ENCODE measurements at places on chromosomes 3 and 15.
A peak's percentile ranks its signal among the peaks of the same experiment; 100 is the strongest.

DNA sequence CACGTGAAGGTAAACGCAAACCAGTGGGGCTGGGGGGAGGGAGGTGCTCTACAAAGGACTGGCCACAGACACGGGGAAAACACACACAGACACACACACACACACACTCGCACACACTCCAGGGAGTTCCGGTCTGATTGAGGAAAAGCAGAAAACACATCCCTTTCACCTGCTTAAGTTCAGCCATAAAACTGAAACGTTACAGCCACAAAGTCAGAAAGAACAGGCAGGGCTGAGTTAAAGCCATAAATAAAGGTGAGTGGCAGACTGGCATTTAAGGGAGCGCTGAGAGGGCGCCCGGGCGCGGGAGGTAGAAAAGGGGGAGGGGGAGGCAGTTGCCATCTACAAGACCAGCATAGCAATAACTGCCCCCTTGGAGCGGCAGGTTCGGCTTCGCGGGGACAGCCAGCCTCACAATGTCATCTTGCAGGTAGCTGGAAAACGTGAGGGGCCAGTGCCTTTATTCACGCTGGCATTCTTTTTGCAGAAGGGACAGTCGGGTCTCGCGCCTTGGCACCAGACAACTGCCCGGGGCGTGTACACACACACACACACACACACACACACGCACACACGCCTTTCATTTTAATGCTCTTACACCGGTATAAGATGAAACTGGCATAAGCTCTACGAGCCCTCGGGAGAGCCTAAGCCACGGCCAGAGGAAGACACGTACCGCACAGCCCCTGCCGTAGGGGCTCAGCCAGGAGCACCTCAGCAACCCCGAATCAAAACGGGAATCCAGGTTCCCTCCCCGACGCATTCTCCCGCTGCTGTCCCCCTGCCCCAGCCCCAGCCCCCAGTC, 866 bp downstream of the TNIK start:
- DNase-seq, result peak; percentile 65

DNA sequence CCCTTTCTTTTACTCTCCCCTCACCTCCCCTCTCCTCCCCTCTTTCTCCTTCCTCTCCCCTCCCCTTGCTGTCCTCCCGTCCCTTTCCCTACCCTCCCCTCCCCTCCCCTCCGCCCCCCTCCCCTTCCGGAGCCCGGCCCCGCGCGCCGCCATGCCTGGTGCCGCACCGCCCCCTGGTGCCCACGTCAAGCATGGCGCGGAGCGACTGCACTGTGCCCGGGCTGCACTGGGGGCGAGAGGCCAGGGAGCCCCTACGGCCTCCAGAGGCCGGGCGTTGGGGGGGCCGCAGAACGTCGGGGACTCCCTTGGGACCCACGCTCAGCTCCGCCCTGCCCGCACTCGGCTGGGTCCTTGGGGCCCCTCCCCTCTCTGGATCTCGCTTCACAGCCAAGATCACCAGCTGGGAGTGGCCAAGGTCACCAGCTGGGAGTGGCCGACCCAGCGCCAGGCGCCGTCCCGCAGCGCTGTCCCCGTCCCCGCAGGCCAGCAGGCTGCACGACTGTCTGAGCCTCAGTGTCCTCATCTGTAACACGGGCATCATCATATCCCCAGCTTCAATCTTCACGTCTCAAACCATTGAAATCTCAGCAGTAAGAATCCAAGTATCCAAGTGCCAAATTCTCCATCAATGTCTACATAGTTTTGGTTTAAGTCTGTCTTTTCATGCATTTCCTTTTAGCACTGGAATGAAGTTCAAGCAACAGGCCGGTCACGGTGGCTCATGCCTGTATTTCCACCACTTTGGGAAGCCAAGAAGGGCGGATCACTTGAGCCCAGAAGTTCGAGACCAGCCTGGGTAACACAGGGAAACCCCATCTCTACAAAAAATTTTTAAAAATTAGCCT, 42.5 kb downstream of the TPRA1 start:
- DNase-seq, result peak; percentile 65

- peak; percentile 52 for DNase-seq
These were observed 30.4 kb upstream of the ALDH1A3 start for GRCh38 chr15:100849021-100849854.

- DNase-seq, result peak; percentile 9
These were observed 16.0 kb upstream of the CPEB1 start for GRCh38 chr15:82663186-82663600.

GRCh38 chr3:74532446-74532845, 82.0 kb downstream of the CNTN3 start:
- no peak for DNase-seq

DNA sequence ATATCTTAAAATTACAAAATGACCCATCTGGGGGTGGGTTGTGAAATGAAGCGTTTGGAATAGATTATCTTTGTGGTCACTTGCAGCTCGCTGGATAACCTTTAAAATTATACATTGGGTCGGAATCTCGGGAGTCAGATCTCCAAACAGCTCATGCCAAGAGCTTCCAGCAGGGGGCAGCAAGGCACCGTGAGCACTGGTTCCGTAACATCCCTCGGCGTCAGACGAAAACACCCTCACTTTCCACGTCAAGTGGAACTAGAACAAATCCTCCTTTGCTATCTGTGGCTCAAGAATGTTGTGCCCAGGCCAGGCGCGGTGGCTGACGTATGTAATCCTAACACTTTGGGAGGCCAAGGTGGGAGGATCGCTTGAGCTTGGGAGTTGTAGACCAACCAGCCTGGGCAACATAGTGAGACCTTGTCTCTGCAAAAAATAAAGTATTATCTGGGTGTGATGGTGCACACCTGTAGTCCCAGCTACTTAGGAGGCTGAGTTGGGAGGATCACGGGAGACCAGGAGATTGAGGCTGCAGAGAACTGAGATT, 31.1 kb downstream of the UMPS start:
- peak; percentile 46 for DNase-seq

GRCh38 chr15:83914906-83915305, 261.0 kb downstream of the ADAMTSL3 start:
- DNase-seq, result no peak

DNA sequence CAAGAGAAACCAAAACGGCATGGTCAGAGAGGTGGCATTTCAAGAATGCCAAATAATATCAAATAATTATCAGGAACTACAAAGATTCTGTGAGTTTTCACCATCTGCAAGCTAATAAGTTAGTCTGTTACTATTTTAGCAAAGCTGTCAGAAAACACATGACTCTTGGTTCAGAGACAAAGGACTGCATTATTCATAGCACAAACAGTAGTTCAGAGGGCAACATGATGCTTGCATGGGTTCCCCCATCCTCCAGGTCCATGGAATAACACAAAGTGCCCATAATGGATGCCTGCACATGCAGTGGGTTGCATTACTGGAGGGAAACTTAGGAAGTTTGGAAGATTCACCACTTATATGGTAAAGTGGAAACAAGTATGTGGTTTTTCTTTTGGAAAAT, 228.8 kb upstream of the ALCAM start:
- DNase-seq, result no peak

DNA sequence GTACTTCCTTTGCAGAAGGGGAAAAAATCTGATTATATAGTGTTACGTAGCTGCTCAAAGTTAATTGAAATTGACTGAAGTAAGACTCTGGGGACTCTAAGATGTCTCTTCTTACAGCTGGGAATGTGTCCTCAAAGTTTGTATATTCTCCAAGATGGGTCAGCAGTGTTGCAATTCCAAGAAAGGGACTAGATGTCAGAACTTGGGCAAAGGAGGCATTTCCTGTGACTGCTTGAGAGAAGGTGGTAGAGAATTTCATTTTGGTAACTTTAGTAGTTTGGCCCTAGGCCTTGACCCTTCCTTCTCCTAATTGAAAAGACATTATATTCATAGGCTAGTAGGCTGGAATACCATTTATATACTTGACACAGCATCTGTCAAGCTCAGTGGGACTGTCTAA, 33.9 kb downstream of the PTPRG start:
- DNase-seq, result no peak

- DNase-seq, result no peak
These were observed 44.7 kb upstream of the PLCL2 start for GRCh38 chr3:16840101-16840424.

- no peak for DNase-seq
These were observed 42.1 kb upstream of the TSPAN3 start for GRCh38 chr15:77112838-77113504.

GRCh38 chr3:43862470-43862869, 171.7 kb downstream of the ABHD5 start:
- DNase-seq, result no peak

DNA sequence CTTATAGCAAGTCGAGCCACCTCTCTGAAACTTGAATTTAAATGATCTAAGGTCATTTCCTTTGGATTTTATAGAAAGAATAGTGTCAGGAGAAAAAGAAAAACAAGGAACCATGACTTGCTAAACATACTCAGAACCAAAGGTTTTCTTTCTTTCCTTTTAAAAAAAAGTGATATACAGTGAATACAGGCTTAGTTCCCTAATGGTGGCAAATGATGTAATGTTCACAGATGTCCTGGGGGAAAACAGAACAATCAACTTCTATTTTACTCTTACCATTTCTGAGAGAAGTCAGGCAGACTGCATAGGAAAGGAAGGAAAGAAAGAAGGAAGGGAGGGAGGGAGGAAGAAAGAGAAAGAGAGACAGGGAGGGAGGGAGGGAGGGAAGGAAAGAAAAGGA, 56.5 kb downstream of the ST6GAL1 start:
- DNase-seq, result no peak

DNA sequence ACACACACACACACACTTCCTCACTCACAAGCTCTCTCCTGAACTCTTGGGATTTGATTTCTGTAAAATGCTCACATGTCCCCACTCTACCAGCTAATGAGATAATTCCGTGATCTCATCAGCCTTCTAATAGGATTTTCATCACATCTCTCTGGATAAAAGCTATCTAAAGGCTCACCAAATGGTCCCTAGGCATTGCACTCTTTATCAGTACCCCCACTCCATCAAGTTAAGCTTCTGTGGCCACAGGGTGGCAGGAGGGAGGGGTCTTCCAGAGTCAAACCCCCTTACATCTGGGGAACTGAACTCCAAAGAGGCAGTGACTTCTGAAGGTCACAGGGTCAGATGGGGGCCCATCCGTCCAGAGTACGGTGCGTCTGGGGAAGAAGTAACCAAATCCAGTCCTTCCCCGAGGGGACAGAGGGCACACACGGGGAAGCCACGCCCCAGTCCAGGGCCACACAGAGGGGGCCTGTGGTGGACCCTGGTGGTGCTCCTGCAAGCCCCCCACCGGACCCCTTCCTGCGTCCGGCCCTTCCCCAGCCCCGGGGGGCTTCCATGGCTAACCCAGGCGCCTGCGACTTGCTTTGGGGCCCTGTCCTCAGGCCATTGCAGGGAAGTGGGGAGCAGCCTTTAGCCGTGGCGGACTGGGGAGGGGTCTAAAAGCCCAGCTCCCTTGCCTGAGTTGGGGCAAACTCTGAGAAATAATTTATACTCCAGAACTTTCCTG, 25.5 kb downstream of the CPN2 start:
- DNase-seq, result no peak

DNA sequence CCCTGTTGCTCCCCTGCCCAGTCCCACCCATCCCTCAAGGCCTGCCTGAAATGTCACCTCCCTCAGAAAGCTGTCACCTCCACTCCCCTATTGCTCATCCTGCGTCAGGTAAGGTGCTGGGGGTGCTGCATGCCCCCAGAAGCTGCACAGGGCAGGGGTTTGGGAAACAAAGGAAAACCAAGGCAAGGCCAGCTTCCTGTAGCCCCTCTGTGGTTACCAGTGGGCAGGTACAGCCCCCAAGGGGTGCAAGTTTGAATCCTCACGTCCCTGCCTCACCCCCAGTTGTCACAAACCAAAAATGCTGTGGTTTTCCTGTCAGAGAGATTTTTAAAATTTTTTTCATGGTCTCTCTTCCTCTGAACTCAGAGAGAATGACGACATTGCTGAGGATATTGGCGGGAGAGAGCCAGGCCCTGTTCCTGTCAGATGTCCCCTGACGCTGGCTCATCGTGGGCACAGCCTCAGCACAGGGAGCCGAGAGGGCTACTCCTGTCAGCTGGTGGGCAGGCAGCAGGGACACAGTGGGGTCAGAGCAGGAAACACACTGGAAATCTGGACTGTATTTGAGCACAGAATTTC, 27.0 kb downstream of the PSTPIP1 start:
- peak; percentile 57 for DNase-seq

- DNase-seq, result no peak
These were observed 626.4 kb upstream of the ZNF385D start for GRCh38 chr3:22377421-22377820.

GRCh38 chr15:89136818-89137772, 48.8 kb downstream of the ABHD2 start:
- no peak for DNase-seq

DNA sequence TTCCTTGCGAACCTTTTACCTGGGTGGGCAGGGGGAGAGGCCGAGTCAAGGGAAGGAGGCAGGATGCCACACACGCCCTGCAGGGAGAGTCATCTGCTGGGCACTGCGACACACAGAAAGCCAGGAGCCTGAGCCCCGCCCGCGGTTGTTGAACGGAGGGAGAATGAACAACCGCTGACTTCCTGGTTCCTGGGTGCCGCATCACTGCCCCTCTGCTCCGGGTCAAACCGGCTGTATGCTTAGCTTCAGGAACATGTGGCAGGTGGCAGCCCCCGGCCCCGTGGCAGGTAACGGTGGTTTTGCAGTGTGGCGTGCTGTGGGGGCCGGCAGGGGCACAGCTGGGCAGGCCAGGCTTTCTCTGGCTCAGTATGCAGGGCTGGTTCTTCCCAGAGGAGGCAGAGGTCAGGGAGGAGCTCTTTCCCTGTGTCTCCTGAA, 33.4 kb downstream of the APBA2 start:
- no peak for DNase-seq

- no peak for DNase-seq
These were observed 12.8 kb upstream of the FAM98B start for GRCh38 chr15:38441130-38441519.

- DNase-seq, result no peak
These were observed 120.9 kb upstream of the PDZRN3 start for GRCh38 chr3:73745526-73746191.

GRCh38 chr15:77496715-77497109, 76.0 kb downstream of the HMG20A start:
- DNase-seq, result peak; percentile 61

DNA sequence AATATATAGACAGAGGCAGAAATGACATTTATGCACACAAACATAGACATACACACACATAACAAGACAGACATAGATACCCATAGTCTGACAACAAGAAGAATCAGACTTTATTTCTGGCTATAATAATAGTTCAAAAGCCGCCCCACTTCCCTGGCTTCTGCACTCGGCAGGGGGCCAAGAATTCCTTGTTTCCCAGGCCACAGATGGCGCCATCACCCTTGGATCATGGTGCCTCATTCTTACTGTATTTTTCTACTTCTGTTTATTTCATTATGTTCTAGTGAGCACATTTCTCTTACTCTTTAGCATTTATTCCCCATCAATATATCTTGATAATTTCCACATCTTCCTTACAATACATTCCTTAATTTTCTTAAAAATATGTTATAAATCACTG, 387.5 kb downstream of the NLGN1 start:
- no peak for DNase-seq
